ENCODE measurements at places on chromosomes 4 and X.

DNA sequence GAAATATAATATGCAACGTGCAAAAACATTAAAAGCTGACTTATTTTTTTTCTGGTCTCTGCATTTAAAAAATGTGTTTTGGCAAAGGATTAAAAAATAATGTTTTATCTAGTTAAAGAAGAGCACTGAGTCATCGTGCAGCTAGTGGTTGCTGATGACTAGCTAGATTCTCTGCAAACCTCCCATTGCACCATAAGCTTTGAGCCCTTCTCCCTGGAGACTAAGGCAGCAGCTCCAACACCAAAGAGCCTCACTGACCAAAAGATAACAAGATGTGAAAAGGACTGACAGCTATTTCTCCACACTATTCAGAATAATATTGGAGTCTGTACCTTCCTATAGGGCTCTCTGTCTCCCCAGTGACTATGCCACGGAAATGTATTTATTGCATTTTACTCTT lies 424.3 kb downstream of the SLITRK2 start:
- DNase-seq = no peak

- no peak for DNase-seq
Observed at GRCh38 chrX:110692866-110693265, 102.8 kb downstream of the CHRDL1 start.

DNA sequence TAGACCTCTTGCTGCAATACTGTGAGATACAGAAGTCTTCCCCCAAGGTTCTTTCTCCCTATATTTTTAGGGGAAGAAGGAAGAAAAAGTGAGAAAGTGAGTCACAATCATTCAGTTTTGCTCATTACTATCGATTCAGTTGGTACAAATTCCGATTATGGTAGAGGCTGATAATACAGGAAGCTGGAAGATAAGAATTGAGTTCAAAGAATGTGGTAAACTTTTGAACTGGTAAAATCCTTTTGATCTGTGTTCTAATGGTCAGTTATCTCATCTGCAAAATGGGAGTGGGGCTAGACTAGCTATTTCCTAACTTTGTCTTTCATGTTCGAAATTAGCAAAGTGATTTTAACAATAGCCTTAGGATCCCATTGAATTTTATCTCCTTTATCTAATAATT lies 101.4 kb upstream of the FAT1 start:
- no peak for DNase-seq

DNA sequence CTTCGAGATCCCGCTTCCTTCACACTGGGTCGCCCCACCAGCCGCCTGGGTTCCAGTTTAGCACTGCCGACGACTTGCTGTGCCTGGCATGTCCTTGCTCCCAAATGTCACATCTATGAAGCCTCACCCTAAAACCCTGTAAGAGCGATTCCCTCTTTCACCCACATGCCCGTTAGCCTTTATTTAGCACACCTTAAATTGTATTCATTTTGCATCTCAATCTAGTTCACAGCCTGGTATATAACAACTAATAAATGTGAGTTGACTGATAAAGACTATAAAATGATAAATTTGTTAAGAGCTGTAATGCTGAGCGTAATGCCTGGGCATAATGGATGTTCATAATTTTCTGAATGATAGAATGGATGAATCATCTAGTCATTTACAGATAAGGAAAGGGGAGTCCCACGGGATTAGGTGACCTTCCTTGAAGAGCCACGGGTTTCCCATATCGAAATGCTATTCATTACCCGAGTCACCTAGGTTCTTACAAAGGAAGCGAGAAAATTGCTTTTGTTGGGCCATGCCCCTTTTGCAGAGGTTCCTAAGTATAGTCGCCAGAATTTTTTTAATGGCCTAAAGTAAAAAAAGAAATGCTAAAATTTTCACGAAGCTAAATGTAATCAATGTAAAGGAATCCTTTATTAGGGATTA lies 1.1 kb upstream of the AP1S2 start:
- DNase-seq = no peak

- DNase-seq = no peak
Observed at GRCh38 chrX:20571611-20572010, 304.9 kb upstream of the RPS6KA3 start.

- no peak for DNase-seq
Observed at GRCh38 chr4:57320217-57320616, 210.0 kb upstream of the IGFBP7 start.

DNA sequence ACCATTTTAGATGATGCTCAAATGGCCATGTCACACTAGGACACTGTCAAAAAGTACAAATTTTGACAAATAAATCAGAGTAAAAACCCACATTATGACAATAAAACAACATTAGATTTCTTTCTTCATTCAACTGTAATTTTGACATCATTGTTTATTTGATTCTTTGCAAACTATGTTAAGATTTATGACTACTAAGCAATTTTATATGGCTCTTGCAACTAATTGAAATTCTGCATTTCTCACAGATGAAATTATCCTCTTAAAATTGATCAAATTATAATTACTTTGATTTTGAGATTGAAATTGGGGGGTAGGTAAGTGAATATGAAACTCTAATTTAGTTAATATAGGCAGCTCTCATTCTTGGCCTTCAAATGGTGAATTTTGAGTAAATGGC lies 59.8 kb downstream of the ATOH1 start:
- DNase-seq = no peak
